Ascending aorta (tissue), 2 donors: ENCODE measurements at places on chromosomes 6 and 20.
A peak's percentile ranks its signal among the peaks of the same experiment; 100 is the strongest.

GRCh38 chr20:33033381-33033780, 1.9 kb downstream of the BPIFB6 start:
- no peak for DNase-seq

GRCh38 chr6:133503336-133503729, 262.2 kb downstream of the EYA4 start:
- no peak for DNase-seq

- DNase-seq = peak; percentile 81
Observed at GRCh38 chr20:47258745-47259695, 97.5 kb downstream of the ZMYND8 start.

DNA sequence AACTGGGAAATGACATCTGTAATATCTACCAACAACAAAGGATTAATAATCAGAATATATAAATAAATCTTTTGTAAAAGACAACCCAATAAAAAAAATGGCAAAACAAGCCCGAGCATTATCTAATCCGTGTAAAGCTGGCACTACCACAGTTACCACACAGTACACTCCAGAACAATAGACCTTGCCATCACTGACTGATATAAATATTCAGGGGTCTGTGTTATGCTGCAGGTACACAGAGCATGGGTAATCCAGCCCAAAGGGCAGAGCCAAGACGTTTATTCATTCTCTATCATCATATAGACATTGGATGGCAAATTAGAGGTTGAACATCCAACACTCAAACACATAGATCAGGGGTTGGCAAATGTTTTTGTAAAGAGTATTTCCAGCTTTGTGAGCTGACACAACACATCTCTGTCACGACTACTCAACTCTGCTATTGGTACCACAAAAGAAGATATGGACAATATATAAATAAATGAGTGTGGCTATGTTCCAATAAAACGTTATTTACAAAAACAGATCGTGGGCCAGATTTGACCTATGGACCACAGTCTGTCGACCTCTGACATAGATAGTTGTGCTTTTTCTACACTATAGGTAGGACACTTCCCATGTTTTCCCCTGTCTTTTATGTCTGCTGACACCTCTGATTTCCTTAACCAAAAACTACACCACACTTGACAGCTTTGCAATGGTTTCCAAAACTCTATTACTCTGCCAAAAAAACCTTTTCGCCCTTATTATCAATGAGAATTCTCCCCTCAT, 4.5 kb downstream of the NCOA6 start:
- DNase-seq = no peak

GRCh38 chr6:131787766-131788712, 19.8 kb upstream of the ENPP1 start:
- DNase-seq = no peak

GRCh38 chr20:53706008-53706465, 112.4 kb upstream of the ZNF217 start:
- DNase-seq = no peak

DNA sequence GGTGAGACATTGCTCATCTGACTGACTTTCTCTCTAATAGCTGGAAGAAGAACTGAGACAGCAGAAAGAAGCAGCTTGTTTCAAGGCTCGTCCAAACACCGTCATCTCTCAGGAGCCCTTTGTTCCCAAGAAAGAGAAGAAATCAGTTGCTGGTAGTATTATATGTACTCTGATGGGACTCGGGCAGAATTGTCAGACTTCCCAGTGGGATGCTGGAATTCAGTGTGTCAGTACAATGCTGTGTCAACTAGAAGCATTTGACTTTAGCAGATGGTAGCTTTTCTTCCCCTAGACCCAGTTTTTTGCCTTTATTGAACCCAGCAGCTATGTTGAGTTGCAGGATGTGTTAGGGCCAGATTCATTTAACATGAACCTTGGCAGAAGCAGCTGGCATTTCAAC, 21.8 kb upstream of the MYLK2 start:
- DNase-seq = no peak

DNA sequence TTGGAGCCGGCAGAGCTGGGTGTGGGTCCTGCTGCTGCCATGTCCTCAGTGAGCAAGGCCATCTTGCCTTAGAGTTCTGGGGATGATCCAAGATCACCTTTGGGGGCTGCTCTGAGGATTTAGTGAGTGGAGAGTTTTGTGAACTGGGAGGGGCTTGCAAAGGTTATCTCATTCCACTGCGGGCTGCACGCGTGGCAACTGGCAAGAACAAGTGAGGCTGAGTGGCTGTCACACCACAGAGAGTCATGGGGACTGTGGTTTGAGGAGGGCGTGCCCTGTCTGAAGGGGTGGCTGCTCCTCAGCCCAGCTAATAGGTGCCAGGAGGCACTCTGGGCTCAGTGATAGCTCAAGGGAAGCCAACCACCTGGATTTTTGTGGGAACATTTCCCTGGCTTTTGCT, 37.6 kb downstream of the TTLL9 start:
- DNase-seq = no peak

DNA sequence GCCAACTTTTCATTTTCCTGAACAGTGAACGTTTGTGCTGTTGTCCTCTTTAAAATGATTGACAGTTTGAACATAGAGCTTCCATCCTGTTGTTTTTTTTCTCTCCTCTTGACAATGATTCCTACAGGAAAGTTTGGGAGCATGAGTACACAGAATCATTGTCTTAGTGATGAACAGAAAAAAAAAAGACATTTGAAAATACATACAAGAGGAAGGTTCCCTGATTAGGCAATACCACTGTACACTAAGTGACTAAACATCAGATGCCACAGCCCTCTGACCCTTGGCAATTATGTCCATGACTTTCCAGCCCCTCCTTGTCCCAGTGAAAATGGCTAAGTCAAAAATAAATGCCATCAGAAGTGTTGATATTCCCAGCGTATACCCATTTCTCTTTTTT, 71.5 kb downstream of the RTN4IP1 start:
- no peak for DNase-seq

GRCh38 chr20:23120936-23121750, 35.0 kb upstream of the CD93 start:
- no peak for DNase-seq

GRCh38 chr6:127515234-127515793, 3.8 kb downstream of the MTCL3 start:
- no peak for DNase-seq

DNA sequence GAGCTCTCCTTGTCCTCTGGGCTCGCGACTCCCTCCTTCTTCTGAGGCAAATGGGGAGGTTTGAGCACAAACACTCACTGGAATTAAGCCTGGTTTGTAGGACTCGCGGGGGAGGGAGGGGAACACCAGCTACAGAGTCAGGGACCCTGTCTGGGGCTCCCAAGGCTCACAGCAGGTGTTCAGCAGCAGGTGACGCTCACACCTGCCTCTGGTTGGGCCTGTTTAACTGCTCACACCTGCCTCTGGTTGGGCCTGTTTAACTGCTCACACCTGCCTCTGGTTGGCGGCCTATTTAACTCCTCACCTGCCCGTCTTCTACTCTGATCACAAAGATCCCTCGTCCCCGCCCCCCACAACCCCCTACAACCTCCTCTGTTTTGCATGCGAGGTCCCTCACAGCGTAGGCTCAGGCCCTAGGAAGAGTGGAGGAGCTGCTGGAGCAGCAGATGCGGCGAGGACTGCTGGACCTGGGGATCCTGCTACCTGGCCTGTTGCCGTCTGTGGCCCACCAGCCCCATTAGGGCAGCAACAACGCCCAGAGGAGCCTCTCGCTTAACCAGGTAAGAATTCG, 181.9 kb downstream of the ERMARD start:
- DNase-seq = no peak

- DNase-seq = peak; percentile 95
Observed at GRCh38 chr6:110415086-110415916, at the start of gene DDO. DDO (minus strand) TSS chr6:110415575; CDS start chr6:110413462, 2,113 bp downstream.
